HFF-Myc (cell line): ENCODE measurements at places on chromosomes 12 and 14.

DNA sequence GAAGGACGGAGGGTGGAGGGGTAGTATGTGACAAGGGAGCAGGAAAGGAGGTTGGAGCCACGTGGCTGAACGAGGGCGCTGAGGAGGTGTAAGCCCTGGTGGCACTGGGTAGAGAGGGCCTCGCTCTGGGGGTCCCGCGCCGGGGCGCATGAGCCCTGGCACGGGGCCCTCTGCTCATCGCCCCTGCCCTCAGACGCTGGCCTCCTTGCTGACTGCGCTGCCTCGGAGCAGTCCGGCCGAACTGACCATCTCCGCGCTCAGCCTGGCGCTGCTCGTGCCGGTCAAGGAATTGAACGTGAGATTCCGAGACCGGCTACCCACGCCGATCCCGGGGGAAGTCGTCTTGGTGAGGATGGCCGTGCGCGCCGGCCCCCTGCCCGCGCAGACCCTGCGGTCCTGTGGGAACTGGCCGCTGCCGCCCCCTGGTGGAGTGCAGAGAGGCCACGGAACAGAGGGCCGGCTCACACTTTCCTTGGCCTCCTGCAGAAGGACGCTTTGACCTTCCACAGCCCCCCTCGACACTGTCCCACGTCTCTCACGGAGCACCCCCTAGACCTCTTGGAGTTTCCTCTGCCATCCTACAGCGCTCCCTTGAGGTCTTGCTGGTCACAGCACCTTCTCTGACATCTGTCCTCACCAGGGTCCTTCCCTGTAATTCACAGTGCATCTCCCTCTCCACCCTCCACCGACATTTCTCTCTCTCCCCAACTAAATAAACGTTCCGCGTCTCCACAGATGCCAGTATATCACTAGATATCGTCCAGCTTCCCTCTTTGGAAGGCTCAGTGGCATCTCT, 10.5 kb downstream of the ARHGEF25 start:
- no peak for DNase-seq

DNA sequence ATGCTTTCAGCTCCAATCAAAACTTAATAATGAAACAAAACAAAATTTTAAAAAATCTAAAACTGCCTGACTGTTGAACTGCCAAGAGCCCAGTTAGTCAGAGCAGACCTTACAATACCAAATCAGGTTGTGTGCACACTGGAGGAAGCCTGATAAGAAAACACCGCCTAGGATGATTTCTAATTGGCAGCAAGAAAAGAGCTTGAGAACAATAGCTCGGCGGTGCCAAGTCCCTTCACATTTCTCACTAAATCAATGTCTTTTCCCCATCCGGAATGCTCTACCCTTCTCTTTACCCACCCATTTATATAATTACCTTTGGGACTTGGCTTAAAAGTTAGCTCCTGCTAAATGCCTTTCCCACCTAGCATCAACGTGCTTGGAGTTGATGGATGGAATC, 256.7 kb downstream of the C12orf75 start:
- DNase-seq, result no peak

DNA sequence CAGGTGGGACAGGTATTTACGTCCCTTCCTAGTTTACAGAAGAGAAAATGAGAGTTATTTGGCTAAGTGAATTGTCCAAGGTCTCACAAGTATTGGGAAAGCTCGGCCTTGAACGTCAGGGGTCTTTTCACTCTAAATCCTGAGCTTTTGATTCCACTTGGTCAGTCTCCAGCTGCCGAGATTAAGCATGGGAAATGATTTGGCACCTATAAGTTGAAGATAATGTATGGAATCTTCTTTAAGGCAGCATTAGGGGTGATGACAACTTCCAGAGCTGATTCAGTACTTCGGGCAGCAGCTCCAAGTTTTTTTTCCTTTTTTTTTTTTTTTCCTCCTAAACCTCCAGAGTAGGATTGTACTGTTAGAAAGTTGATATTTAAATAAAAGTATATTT, 722 bp downstream of the FAM234B start:
- no peak for DNase-seq

GRCh38 chr14:68785534-68786490, 7.1 kb downstream of the ZFP36L1 start:
- no peak for DNase-seq

DNA sequence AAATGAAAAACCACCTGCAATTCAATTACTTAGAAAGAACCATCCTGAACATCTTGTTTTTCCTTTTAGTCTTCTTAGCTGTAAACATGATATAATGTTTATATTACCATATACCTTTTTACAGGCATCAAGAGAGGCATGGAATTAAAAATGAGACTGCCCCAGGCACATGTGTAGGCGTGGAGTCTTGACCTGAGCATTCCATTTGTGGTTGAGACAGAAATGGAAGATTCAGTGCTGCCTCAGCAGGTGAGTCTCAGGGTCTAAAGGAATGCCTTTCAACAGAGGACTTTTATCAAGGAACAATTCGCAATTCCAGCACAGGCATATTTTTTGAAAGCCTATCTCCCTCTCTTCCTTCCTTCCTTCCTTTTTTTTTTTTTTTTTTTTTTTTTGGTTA, 8.0 kb upstream of the NANOGNB start:
- no peak for DNase-seq

DNA sequence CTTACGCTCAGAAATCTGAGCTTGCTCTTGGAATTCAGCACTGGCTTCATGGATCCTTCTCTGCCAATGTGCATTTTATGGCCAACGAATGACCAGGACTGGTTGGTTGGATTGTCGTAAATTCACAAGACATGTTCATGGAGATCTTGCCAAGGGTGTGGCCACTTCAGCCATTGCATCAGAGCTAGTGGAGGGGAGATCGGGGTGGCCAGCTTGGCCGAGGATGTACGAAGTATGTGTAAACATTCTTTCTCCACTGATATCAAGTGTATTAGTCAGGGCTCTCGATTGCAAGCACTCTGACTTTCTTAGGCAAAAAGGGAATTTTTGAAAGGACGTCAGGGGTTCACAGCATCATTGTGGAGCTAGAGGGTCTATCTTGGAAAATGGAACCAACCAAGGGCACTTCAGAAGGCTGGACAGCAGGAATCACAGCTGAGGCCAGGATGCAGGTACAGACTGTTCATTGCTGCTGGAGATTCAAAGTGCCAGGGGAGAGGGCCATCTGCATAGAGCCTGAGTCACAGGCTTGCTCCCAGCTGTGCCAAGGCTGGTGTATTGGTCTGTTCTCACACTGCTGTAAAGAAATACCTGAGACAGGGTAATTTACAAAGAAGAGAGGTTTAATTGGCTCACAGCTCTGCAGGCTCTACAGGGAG, 32.9 kb upstream of the ADGRD1 start:
- no peak for DNase-seq

GRCh38 chr12:97944576-97944975, 482.0 kb downstream of the RMST start:
- DNase-seq, result no peak

GRCh38 chr14:55743551-55743950, 163.5 kb downstream of the KTN1 start:
- DNase-seq, result no peak
